ENCODE measurements at places on chromosomes 4 and X.

- no peak for DNase-seq
Observed at GRCh38 chrX:43865791-43866190, 16.5 kb downstream of the MAOB start.

- no peak for DNase-seq
Observed at GRCh38 chr4:22313976-22314375, 201.9 kb downstream of the ADGRA3 start.

GRCh38 chr4:150986085-150986484, 29.0 kb downstream of the LRBA start:
- no peak for DNase-seq

GRCh38 chr4:8173492-8174242, 15.1 kb upstream of the ABLIM2 start:
- no peak for DNase-seq

DNA sequence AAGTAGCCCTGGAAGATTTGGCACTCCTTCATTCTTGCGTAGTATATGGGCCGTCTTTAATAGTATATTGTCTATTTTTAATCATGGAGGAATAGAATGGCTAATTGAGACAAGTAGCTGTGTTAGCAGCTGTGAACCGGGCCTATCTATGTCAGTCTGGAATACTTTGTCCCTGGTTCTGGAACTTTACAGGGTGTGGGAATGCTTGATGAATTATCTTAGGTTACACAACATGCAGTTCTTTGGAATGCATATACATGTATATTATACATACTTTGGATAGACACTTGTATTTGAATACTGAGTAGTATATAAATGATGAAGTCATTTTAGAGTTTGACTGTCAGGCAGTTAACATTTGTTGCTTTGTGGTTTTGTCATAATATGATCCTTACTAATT, 37.4 kb downstream of the PDLIM5 start:
- no peak for DNase-seq

- DNase-seq = no peak
Observed at GRCh38 chr4:160180211-160180610, 1077.3 kb downstream of the RAPGEF2 start.

- no peak for DNase-seq
Observed at GRCh38 chr4:156581282-156582063, 390.1 kb downstream of the PDGFC start.

GRCh38 chrX:78643874-78644273, 15.3 kb downstream of the RTL3 start:
- no peak for DNase-seq

DNA sequence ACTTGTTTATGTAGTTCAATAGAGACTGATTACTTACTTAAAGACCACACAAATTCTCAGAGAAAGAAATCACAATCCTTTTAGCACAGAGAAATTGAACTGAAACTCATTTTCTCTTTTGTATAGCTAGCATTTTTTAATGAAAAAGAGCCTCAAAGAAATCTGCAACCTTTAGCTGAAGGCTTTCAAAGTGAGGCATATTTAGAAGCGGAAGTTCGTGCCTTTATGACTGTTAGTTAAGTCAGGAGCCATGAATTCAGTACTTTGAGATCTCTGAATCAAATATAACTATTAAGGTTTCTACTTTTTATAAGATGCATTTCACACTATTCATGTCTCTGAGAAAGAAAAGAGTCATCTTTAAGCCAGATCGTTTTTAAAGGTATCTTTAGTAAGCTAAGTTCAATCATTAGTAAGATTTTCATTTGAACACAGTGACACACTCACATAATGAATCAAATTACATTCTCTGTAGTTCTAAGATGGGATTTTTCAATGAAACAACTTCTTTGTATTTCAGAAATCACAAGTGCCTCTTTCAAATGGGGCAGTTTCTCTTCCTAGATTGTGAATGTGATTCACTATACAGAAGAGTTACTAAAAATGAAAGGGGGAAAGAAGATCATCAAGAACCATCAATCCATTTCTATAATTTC, 61.4 kb downstream of the SMARCA1 start:
- DNase-seq = no peak
